ENCODE measurements at places on chromosomes 6 and 20.

DNA sequence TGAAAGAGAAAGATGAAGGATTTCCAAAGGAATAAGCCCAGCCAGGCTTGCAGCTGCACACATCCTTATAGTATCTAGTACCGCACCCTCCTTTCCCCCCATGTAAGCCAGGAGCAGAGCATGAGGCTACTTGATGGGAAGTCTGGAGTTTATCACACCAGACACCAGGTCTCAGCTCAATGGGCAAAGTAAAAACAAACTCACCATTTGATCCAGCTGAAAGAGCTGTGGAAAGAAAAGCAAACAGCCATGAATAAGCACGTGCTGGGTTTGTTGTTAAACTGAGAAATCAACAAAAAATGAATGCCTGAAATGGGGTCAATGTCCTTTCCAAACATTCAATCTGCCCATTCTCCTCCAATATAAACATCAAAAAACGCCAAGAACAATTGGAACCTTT lies 50.6 kb upstream of the MAP7 start:
- DNase-seq, result no peak

DNA sequence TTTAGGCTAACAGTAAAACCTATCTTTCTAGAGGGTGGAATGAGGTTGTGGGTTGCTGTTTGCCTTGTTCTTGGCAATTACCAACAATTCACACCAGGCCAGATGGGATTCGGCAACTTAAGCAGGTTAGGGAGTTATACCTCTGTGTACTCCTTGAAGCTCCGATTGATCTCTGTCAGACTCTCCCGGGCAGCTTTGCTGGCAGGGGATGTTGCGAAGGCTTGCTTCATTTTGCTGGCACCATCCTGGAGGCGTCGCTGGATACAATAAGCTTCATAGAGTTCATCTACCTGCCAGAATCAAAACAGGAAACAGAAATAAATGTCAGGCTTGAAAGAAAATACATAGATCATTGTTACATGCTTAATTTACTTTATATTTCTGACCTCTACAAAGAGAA lies 66.4 kb upstream of the ARMH2 start:
- DNase-seq, result no peak

DNA sequence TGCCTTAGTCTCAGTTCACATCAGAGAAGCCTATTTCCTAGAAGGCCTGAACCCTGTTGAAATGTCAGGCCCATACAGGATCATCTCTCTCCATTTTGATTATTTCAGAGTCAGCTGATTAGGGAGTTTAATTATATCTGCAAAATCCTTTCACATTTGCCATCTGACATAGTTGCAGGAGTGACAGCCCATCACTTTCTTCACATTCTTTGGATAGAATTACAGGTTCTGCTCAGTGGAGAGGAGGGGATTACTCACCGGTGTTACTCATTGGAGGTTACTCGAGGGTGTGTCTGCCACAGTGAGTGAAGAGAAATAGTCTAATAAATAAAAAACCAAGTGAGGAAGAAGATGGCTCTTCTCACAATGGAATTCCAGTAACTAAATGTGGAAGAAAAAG lies 216.8 kb downstream of the TMEM242 start:
- no peak for DNase-seq

DNA sequence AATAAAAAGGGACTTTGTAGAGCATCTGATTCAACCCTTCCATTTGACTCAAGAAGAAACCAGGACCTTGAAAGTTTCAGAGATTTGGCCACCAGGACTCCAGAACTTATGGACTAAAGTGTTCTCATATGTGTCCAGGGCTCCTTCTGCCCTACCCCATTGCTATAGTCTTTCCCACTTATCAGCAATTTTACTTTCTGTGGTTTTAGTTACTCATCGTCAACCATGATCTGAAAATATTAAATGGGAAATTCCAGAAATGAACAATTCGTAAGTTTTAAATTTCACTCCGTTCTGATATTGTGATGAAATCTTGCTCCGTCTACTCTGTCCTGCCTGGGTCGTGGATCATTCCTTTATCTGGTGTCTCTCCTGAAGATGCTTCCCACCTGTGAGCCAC lies 259.8 kb downstream of the PHACTR1 start:
- DNase-seq, result no peak

DNA sequence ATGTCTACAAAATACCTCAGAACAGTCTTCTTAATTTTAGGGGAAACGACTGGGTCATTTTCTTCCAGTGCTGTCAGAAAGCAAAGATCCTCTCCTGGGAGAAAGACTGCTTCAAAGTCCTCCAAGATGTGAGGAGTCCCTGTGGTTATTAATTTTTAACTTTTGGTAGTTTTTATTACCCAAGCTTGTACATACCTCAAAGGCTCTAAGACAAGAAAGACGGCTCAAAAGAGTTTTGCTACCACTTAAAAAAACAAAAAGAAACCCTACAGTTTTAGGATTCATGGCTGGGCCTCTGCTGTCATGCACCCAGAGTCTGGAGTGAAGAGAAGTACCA lies 56.1 kb upstream of the APCDD1L start:
- no peak for DNase-seq

GRCh38 chr6:14542670-14543366 lies 425.2 kb downstream of the CD83 start:
- DNase-seq, result no peak

- no peak for DNase-seq
Measured at GRCh38 chr6:152223636-152224035, 413.5 kb downstream of the SYNE1 start.

GRCh38 chr6:33702345-33702977 lies 9.0 kb downstream of the UQCC2 start:
- DNase-seq, result no peak

- DNase-seq, result no peak
Measured at GRCh38 chr6:87808005-87808757, 106.1 kb upstream of the AKIRIN2 start.

DNA sequence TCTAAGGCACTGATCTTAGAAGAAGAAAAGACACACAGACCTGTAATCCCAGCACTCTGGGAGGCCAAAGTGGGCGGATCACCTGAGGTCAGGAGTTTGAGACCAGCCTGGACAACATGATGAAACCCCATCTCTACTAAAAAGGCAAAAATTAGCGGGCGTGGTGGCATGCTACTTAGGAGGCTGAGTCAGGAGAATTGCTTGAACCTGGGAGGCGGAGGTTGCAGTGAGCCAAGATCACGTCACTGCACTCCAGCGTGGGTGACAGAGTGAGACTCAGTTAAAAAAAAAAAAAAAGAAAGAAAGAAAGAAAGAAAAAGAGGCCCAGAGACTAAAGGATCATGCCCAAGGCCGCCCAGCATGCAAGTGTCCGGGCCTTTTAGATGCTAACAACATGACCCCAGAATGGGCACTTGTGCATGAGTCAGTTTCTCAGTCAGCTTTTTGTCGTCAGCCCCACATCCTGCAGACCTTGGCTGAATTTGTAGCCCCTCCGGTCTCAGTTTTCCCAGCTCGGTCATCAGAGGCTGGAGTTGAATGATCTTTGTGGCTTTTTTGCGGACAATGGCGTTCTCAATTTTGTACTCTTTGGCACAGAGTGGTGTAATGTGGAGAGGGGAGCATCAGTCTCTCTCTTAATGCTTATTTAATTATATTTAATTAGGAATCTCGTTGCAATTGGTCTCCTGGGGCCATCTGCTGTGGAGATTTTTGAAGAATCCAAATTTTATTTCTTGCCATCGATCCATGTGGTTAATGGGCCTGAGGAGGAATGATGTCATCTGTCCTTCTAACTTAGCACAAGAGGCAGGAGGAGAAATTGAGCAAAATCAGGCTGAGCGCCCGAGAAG lies 30.6 kb upstream of the APCDD1L start:
- no peak for DNase-seq

DNA sequence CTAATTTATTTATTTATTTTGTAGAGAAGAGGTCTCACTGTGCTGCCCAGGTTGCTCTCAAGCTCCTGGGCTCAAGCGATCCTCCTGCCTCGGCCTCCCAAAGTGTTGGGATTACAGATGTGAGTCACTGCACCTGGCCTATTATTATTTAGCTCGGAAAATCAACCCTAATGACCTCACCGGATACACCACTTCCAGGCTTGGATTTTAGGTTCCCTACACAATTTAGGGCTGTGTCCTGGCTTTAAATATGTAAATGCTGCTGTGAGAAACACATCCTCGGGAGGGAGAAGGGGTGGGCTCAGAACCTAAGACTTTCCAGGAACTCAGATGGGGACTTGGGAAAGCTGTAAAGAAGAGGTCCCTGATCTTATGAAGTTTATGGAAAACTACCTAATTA lies 51.0 kb upstream of the SLC32A1 start:
- DNase-seq, result no peak

Data from hippocampal formation (tissue), 2 donors.